ENCODE measurements at places on chromosomes 3 and 15.

GRCh38 chr15:95845862-95846515 lies 484.5 kb upstream of the NR2F2 start:
- no peak for DNase-seq

GRCh38 chr15:67559158-67559557 lies 16.7 kb downstream of the MAP2K5 start:
- DNase-seq, result no peak

- no peak for DNase-seq
Measured at GRCh38 chr3:3753416-3753815, 45.8 kb upstream of the LRRN1 start.

DNA sequence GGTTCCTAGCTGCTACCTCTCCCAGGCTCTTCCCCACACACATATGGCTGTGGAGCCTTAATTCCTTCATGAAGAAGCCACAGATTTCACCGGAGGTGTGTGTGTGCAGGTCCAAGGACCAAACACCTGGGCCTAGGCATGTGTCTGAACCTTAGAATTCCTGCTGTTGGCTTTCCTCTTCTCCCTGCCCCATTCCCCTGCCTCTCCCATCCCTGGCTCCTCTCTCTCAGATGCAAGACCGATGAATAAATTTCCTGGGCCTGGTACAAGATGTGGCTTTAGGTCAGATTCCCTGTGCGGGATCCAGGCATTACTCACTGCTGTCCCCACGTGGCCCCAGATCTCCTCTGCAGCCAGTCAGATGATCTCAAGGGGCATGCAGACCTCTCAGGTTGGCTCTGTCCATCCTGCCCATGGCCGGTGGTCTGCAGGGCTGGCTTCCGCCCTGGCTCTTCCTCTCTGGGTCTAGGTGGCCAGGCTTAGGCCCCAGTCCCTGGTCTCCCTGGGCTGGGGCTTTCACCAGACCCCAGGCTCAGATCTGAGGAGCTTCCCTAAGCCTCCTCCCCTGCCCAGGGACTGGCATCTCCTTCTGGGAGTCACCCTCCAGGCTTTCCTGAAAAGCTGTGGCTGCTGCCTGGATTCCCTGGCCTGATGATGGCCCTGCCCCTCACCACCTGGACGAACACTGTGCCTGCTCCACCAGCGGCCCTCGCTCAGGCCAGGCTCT lies 20.5 kb downstream of the CCR9 start:
- DNase-seq, result no peak

GRCh38 chr3:152315623-152316022 lies 46.9 kb downstream of the MBNL1 start:
- DNase-seq, result no peak

- DNase-seq, result no peak
Measured at GRCh38 chr3:13497386-13497785, 17.3 kb downstream of the HDAC11 start.

DNA sequence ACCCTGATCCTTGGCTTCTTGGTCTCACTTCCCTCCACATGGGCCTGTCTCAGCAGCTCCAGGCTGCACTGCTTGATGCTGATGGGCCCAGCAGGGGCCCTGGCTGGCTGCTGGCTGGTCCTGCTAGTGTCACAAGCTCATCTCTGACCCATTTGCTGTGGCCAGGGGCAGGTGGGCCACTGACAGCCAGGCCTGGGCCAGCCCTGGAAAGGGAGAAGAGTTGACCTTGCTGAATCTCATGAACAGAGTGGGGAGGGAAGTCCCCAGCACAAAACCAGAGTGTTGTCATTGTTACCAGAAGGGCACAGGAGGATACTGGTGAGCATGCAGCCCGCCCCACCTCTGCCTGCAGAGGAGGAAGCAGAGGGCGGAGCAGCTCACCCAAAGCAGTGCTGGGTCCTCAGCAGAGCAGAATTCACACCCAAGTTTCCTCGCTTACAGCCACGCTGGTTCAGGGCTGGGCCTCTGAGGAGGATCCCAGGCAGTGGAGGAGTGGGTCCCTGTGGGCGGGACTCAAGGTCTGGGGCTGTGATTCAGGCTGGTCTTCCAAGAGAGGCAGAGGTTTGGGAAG lies 7.6 kb upstream of the KLF15 start:
- DNase-seq, result no peak

GRCh38 chr15:42104095-42104891 lies 9.9 kb upstream of the PLA2G4D start:
- no peak for DNase-seq

GRCh38 chr3:142022381-142022780 lies 127.0 kb downstream of the TFDP2 start:
- no peak for DNase-seq

- no peak for DNase-seq
Measured at GRCh38 chr15:34217587-34218225, 7.1 kb upstream of the EMC4 start.

DNA sequence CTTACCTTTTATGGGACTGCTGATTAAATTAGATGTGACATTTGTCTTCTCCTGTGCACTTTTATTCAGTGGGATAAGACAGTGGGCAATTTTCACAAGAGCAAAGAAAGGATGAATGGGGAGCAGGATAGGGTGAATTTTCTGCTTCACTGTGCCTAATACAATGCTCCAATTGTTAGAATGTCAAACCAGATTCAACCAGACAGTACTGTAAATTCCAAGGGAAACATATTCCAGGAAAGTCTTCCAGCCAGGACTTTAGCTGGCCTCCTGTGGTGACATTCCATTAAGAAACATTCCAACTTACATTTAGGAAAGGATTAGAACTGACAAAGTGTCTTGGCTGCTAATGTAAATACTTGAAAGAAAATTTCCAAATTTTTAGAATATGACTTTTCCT lies 100.1 kb upstream of the PROK2 start:
- no peak for DNase-seq
